ENCODE measurements at places on chromosomes 1 and 21.
A peak's percentile ranks its signal among the peaks of the same experiment; 100 is the strongest.

GRCh38 chr1:201517631-201518030, 10.7 kb upstream of the CSRP1 start:
- no peak for DNase-seq

DNA sequence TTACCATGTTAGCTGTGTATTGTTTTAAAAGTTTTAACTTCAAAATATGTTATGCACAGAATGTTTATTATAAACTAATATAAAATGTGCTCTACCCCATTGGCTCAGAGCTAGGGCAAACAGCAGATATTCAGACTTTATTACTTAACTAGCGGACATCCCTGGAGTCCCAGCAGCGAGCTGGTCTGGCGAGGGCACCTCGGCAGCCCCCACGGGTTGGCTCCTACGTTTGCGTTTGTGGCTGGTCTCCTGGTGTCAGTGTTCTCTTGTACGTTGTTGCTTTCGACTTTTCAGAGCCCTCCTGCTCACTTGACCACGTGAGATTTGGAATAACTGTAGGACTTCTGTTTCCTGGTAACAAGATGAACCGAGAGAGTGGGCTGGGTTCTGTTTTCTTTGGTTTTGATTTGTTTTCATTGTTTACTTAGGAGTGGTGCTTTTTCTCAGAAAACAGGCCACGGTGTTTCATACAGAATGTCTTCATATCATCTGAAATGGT, 44.5 kb downstream of the CBS start:
- no peak for DNase-seq

GRCh38 chr1:145999321-146000024, 3.1 kb upstream of the TXNIP start:
- no peak for DNase-seq

GRCh38 chr1:234241941-234242490, 131.2 kb upstream of the COA6 start:
- DNase-seq: no peak

- no peak for DNase-seq
Observed at GRCh38 chr1:110668549-110668948, 6.2 kb downstream of the KCNA3 start.

DNA sequence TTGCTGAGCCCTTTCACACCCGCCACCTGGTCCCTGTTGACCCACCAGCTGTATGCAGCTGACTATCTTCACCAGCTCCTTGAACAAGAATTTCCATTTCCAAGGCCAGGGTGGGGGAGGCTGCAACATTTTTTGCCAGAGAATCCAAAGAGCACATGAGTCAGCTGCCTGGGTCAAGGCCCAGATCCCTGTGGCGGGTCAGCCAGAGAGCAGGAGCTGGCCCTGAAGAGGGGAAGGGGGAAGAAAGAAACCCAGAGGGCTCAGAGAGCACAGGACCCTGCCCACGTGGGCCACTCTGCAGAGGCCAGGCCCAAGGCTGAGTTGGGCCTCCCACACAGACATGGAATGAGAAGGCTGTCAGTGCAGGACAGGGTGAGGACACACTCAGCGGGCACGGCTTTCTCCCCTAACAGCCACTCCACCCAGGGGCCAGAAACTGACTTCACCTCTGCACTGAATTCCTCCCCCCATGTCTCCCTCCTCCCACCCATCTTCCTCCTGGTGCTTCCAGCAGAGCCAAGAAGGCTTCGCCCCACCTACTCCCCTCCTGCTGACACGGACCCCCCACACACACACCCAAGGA, 28.9 kb downstream of the S100A6 start:
- DNase-seq: peak; percentile 84

- DNase-seq: no peak
Observed at GRCh38 chr1:9181990-9182783, 52.4 kb upstream of the H6PD start.

GRCh38 chr1:241799416-241799815, 48.6 kb upstream of the EXO1 start:
- DNase-seq: no peak

GRCh38 chr1:67489643-67490042, 59.4 kb upstream of the SERBP1 start:
- DNase-seq: no peak

GRCh38 chr1:20008391-20008841, 29.0 kb upstream of the PLA2G2A start:
- peak; percentile 69 for DNase-seq

- no peak for DNase-seq
Observed at GRCh38 chr1:109818988-109819764, 55.5 kb upstream of the EPS8L3 start.

- DNase-seq: no peak
Observed at GRCh38 chr1:2452932-2453315, 23.2 kb upstream of the PLCH2 start.

- DNase-seq: peak; percentile 49
Observed at GRCh38 chr1:224497714-224498573, 63.3 kb upstream of the WDR26 start.

- DNase-seq: no peak
Observed at GRCh38 chr1:58803858-58804257, 20.0 kb upstream of the JUN start.

- DNase-seq: no peak
Observed at GRCh38 chr1:150180474-150180873, 30.8 kb downstream of the PLEKHO1 start.

DNA sequence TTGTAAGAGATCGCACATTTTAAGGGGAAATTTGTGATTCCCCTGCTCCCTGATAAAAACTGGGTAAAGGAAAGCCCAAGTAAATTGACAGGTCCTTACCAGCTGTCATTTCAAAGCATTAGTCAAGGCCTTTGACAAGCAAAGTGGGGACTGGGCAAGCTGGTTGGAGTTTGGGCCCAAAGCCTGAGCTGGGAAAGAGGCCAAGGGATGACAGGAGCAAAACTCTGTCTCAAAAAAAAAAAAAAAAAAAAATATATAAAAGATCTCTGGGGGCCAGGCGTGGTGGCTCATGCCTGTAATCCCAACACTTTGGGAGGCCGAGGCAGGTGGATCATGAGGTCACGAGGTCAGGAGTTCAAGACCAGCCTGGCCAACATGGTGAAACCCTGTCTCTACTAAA, 36.9 kb downstream of the SLC2A1 start:
- no peak for DNase-seq

DNA sequence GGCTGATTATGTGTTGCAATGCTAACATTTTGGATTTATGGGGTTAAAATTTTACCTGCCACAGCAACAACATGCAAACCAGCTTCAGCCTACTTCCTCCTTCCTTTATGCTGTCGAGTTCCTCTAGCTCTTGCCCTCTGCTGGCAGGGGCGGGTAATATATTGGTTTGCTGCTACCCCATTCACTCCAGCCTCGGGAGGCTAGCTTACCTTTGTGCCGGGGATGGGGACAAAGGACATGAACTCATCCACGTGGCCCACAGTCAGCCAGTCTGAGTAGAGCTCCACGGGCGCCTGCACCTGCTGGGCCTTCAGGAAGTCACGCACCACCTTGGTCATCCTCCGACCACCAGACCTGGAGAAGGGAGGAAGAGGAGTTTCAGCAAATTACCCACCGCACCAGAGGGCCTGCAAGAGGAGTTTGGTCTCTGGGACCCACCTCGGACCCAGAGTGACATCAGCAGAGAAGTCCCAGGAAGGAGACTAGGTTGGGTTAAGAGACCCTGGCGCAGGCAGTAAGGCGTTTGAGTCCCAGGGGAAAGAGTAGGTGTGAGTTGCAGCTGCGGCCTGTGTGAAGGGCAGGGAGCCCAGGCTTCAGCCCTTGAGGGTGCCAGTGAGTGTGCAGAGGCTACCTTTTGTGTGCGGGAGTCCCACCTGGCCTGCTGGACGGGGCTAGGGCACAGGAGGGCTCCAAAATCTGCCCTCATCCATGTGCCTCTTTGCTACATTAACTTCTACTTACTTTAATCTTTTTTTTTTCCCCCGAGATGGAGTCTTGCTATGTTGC, 21.8 kb upstream of the SDHB start:
- no peak for DNase-seq

GRCh38 chr21:39471598-39471997, 19.8 kb downstream of the SH3BGR start:
- no peak for DNase-seq

DNA sequence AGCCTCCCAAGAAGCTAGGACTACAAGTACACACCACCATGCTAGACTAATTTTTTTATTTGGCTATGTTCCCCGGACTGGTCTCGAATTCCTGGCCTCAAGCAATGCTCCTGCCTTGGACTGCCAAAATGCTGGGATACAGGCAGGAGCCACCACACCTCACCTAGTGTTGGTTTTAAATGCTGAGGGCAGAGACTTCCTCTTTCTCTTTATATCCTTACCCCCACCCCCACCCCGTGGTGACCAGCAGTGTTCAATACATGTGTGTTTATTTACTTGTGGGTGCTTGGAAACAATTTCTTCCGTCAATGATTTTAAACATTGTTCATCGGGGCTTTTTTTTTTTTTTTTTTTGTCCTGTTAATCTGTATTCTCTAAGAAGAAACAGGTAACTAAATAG, 158.9 kb downstream of the ZBTB18 start:
- DNase-seq: no peak

GRCh38 chr1:168365719-168366479, 85.2 kb downstream of the TBX19 start:
- DNase-seq: no peak

DNA sequence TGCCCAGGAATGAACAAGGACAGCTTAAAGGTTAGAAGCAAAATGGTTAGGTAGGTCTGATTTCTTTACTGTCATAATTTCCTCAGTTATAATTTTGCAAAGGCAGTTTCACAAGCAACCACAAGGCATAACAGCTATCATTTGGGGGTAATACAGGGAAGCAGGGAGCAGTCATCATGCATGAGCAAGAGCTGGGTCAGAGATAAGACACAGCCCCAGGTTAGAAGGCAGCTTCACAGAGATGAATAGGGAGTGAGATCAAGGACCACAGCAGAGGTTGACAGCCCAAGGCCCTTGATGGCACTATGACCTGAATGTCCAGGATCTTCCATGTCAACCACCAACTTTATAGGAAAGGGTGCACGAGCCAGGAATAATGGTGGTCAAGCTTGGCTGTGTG, 9.0 kb upstream of the CSRP1 start:
- DNase-seq: no peak

DNA sequence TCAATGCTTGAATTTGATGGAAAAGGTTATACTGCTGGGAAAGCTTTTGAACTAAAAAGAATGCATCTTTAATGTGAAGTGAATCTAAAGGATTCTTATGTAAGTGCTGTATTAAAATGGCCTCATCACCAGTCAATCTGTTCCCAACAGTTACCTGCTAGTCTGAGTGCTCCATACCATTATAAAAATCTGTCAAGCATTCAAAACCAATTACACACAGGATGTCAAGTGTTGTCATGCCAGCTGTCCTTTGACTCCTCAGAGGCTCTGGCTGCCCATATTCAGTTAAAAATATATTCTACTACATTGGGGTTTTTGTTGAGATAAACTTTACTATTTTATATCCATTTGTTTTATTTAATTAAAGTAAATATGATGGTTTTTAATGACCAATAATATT, 1587.7 kb downstream of the AMY1C start:
- no peak for DNase-seq

DNA sequence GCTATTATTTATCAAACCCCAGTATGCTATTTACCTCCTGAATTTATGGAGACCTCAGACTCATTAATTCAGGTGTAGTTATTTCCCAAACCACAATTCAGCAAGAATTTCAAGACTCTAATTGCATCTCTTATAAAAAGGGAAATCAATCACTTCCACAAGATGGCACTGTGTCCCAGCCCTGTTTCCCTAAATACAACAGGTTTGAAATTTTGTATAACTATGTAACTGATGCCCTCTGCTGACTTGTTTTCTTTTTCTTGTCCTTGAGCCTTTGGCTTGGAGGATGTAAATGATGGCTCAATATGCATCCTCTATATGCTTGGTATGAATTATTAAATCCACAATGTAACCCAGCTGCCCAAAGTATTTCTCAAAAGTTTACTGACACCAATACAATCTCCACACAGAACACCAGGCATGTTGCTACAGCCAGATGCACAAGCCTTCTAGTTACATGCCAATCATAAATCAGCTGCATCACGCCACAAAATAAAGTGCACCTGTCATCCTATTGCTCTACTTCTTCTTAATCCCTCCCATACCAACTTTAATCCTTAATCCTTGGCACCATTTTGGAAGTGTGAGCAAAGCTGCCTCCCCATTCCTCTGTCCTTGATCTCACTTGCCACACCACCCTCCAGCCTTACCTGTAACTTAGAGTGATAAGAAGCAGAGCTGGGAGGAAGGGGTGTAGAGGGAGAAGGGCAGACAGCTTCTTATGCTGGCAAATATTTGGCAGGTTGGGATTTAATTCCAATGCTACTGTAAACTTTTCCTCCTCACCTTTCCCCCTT, 9.0 kb downstream of the C1orf105 start:
- DNase-seq: peak; percentile 13

DNA sequence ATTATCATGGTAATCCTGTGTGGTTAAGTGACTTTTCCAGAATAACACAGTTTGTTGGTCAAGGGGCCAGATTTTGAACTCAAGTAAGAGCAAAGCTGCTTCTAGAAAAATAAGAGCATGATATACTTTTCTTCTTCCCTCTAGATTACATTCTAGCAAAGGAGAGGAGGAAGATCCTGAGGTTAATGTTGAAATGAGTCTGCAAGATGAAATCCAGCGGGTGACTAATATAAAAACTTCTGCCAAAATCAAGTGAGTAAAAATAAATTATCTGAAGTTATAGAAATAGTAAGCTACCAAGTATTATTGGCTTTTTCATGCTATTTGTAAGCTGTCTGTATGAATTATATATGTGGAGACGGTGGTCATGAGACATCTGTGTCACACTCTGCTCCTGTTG, 12.8 kb downstream of the WDR3 start:
- DNase-seq: no peak

GRCh38 chr1:27597516-27598294, 6.2 kb downstream of the AHDC1 start:
- peak; percentile 55 for DNase-seq

- no peak for DNase-seq
Observed at GRCh38 chr21:34617753-34618339, 2.9 kb upstream of the RCAN1 start.

- peak; percentile 91 for DNase-seq
Observed at GRCh38 chr1:231240883-231241735, at the start of gene GNPAT. Gene GNPAT, plus strand, starts transcription at chr1:231241212. Its CDS starts 167 bp downstream, at chr1:231241379.

- DNase-seq: no peak
Observed at GRCh38 chr1:7106442-7107108, 321.3 kb downstream of the CAMTA1 start.

- DNase-seq: no peak
Observed at GRCh38 chr1:8712413-8713231, 104.8 kb downstream of the RERE start.

GRCh38 chr1:244303610-244303969, 148.1 kb downstream of the ADSS2 start:
- DNase-seq: no peak

GRCh38 chr1:44545961-44546360, 128.3 kb downstream of the TMEM53 start:
- DNase-seq: no peak

- peak; percentile 70 for DNase-seq
Observed at GRCh38 chr1:26677306-26678115, 18.3 kb upstream of the ARID1A start.

DNA sequence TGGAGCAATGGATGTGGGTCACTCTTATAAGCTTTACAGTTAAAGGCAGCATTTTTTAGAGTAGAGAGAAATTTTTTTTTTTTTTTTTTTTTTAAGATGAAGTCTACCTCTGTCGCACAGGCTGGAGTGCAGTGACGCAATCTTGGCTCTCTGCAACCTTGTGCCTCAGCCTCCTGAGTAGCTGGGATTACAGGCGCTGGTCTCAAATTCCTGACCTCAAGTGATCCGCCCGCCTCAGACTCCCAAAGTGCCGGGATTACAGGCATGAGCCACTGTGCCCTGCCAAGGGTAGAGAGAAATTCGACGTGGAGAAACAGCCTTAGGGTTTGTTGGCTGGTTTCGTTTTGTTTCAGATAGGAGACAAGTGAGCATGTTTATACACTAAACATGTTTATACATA, 594.2 kb upstream of the ADAMTS5 start:
- DNase-seq: no peak

All from heart left ventricle (tissue), 16 donors.